ENCODE measurements at places on chromosomes 13 and 19.

DNA sequence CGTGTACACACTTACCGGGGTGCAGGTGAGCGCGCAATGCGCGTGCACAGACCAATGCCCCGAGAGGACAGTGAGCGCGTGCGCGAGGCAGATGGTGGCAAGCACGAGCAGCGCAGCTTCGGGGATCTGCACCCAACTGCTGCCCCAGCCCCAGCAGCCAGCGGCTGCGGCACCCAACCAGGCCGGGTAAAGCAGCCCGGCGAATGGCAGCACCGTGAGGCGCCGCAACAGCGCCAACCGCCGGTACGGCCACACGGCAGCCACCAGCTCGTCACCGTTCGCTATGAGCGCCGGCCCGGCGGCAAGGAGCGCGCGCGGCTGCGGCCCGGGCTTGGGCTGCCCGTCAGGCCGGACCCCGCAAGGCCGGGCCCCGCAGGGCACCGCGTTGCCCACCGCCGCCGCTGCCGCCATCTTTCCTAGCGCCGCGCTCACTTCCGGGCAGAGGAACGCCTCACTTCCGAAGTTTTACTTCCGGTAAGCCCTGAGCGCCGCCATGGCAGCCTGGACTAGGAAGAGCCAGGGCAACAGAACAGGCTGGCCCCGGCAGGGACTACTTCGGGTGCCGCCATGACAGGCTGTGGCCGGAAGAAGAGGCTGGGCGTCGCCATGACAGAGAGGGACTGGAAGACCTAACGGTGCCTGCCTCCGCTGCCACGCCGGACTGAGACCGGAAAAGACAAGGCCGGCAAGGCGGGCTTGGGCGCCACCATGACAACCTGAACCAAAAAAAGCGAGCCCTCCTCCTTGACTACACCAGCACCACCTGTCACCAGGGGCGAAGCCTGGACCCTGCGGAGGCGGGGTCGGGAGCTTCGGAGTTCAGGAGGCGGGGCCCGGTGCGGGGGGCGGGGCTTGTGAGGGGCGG, at the start of gene ATP13A1:
ATP13A1 (minus strand) TSS at position 421 of the 865 bp plus-strand sequence; CDS start at position 411, 10 bp downstream.
- peak; percentile 95 for DNase-seq

DNA sequence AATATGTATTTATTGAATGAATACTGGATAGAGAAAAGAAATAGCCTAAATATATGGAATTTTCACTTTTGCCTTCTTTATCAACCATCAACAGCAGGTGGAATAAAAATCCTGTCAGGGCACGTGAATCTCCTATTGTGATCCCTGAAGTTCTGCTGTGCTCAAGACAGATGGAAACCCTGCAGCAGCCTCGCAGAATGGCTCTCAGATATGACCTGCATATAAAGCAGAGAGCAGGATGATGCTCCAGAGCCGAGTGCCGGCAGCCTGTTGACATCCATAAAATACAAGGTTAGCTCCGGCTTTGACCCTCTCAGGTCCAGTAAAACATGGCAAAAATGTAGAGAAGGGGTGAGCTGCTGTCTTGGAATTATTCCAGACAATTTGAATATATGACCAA, 659.3 kb downstream of the DIAPH3 start:
- DNase-seq = no peak

GRCh38 chr19:11721681-11722080, 17.1 kb downstream of the ZNF823 start:
- no peak for DNase-seq

- peak; percentile 89 for DNase-seq
Measured at GRCh38 chr13:98476538-98476966, 100.4 kb downstream of the STK24 start.

DNA sequence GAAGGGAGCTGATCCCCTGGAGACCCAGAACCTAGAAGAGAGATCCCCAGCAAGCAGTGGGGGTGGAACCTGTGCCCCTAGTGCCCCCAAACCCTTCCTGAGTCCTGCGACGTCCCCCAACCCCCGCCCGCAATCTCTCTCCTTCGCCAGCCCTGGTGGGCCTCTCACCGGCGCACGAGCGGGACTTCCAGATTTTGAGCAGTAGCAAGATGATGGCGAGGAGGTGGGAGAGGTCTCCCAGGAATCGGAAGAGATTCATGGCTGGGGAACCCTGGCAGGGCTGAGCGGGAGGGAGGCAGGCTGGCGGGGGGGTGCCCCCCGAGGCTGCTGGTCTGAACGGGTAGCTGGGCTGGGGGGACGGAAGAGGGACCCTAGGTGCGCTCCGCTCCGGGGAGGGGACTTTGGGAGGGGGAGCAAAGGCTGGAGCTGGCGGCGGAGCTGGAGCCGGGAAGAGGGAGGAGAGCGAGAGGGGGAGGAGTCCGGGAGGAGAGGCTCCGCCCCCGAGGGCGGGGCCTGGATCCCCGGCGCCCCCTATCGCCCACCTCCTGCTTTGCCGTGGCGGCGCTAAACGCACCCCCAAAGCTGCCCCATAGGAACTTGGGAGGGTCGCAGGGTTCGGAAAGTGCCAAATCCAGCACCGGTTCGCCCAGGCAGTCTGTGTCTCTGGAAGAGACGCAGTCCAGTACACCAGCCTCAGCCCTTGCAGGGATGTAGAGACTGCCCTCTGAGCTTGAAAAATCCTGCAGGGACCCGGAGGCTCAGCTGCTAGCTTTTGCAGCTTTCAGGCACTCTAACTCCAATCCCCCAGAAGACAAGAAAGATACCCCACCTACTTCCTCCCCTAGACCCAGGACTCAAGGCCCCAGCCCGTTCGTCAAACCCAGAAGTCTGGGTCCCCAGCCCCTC, at the start of gene KDELR1:
KDELR1 (minus strand) TSS at position 452 of the 906 bp plus-strand sequence; CDS start at position 259, 193 bp downstream.
- peak; percentile 86 for DNase-seq

GRCh38 chr13:43263047-43263446, 239.7 kb downstream of the DNAJC15 start:
- DNase-seq = no peak

DNA sequence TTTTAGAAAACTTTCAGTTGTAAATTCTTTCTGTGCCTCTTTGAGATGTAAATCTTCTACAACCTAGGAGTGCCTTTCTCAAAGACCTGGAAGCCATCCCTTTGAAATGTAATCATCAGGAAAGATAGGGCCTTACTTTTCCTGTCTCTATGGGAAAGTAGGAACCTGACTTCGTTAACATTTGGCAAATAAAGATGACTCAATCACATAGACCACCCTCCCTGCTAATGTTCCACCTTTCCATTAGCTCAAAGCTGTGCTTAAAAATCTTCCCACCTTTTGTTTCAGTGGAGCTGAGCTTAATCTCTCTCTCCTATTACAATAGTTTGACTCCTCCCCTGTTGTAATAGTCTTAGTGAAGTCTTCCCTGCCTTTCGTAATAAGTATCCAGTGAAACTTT, 247.7 kb downstream of the OLFM4 start:
- no peak for DNase-seq

DNA sequence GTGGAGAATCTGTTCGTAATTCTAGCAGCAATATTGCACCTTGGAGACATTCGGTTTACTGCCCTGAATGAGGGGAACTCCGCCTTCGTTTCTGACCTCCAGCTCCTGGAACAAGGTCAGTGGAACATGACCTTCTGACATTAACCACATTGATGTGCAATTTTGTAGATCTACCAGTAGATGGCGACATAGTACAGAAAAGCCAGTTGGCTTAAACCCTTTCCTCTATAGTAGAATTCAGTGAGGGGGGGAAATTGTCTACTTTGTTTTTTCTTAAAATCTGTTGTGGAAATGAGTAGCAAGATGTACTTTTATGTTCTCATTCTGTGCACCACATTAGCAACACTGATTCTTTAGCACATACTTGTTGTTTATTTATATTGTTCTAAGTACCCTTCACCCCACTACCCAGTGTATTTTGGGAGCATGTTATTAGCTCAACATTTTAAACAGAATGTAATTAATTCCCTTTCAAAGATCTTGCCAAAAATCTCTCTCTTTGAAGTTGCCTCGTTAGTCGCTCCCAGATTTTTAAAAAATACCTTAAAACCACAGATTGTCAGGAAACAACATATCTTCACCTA, 332.2 kb downstream of the MYO16 start:
- DNase-seq = no peak

DNA sequence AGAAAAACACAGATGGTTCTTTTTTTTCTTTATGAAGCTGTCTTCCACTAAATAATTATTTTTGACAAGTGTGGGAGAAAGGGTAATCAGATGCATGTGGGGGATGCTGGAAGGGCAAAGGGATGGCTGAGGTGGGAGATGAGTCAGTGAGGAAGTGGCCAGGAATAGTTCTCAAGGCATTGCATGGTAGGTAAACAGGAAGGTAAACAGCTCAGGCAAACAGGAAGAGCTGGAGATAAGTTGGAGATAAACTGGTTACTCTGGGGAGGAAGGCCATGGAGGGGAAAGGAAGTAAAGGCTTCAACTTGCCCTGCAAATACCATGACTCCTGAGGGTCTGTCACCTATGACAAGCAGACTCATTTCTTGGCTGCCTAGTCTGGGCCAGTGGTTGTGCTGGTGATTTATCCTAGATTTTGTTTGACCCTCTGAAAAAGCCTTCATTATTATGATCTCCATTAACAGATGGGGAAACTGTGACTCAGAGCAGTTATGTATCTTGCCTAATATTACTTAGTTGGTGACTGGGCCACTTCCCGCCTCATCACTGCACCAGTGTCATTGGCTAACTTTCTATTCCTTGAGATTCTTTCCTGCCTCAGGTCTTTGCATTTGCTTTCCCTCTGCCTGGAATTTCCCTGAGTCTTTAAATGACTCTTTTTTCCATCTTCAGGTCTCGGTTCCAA, 17.1 kb downstream of the ACTL9 start:
- DNase-seq = no peak

GRCh38 chr13:48761256-48761655, 107.5 kb downstream of the CYSLTR2 start:
- no peak for DNase-seq

DNA sequence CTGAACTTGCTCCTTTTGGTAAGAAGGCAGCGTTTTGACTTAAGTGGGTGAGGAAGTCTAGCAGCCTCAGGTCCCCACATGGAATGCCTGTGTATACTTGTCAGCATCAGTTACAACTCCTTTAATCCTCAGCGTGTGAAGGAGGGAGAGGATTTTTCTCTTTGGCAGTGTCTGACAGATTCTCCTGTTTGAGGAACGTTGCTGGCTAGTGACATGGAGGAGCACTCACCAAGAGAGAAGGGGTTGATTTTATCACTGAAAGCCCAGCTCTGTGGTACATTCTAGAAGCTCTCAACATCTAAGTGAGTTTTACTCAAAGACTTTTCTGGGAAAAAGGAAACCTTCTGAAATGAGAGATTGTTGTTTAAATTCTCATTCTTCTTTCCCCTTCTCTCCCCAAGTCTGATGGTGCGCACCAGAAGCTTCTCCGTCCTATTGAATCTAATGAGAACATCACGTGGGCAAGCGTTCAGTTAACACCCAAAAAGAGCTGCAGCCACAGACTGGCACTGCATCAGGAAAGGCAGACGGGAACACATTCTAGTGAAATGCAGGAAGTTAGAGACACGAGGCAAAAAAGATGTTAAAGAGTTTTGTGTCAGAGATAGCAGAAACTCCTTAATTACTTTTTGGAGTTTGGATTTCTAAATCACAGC, 58.2 kb downstream of the GJA3 start:
- no peak for DNase-seq

- no peak for DNase-seq
Measured at GRCh38 chr13:52931131-52931530, 82.7 kb upstream of the PCDH8 start.

DNA sequence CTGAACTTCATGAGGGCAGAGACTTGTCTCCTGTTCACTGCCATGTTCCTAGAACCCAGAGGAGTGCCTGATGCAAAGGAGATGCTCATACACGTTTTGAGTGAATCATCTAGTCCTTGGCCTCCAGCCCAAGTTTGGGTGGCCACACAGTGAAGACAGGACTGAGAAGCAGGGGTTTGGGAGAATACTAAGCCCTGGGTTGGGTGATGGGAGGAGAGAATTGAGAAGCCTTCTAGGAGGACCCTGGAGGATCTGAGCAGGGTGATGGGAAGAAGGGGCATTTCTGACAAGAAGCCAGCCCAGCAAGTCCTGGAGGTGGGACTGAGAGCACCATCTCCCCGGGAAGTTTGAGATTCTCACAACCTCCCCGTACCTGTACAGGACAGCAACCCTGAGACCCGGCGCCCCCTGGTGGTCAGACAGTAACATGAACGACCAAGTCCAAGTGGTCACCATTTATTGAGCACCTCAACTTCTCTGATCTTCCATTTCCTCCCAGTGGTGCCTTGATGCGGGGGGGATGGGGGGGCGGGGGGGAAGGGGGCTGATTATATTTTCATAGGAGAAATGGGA, 11.0 kb downstream of the CTU1 start:
- DNase-seq = peak; percentile 58

DNA sequence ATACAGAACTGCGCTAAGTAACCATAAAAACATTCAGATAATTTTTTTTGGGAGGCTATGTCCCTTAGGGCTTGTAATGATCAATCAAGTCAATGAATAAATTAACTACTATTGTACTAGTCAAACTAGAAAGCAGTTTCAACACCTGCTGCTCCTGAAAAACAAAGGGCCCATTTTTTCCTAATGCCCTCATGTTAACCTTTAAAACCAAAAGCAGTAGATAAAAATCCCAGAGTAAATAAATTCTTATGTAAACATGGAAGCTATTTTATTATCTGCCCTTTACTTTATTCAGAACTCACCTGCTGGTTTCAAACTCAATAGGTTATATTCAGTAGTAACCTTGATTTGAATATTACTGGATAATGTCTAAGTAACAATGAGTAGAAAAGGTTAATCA, 159.5 kb upstream of the STARD13 start:
- no peak for DNase-seq

DNA sequence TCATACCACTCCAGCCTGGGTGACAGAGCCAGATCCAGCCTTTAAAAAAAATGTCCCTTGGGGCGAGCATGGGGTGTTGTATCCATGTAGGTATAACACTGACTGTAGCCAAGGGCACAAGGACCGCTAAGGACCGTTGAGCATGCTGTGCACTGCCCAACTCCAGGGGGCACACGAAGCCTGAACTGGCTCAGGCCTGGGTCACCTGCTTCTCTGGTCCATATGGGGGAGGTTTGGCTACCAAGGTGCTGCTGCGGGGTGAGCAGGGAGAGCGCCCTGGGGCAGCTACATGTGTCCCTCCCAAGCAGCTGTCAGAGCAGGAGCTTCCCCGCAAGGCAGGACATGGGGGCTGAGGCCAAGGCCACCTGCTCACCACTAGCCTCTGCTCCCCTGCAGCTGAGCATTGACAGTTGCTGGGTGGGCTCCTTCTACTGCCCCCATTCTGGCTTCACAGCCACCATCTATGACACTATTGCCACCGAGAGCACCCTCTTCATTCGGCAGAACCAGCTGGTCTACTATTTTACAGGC, 16.3 kb downstream of the CATSPERG start:
- no peak for DNase-seq

Data from Peyer's patch (tissue), 4 donors.